Cardiac ventricle fibroblast (primary cell): ENCODE measurements at places on chromosomes 5 and 9. TPM values are rescaled to one million over a fixed set of nuclear protein-coding genes. Genes with fewer than 3 reads are reported as not detected.

Gene PROB1
- 1.2 and 2.1 TPM in 2 replicates for total RNA-seq

Gene RGS7BP
- 0.98 and 1.1 TPM in 2 replicates for total RNA-seq

Gene NIM1K
- total RNA-seq = 0.68 and 0.87 TPM in 2 replicates

Gene PCDHGB3
- 3.2 and 3.8 TPM in 2 replicates for total RNA-seq

Gene TMEM215
- not detected in 2 replicates for total RNA-seq

Gene GLIPR2
- total RNA-seq = 28.6 and 31.3 TPM in 2 replicates

Gene NR5A1
- not detected in 2 replicates for total RNA-seq

Gene PCDHGA6
- total RNA-seq = 6.9 and 10.2 TPM in 2 replicates

Gene LCN15
- total RNA-seq = not detected in 2 replicates

Gene ADRB2
- not detected in 2 replicates for total RNA-seq

Gene IL5
- total RNA-seq = not detected in 2 replicates

Gene RANBP17
- total RNA-seq = 2.9 and 10.4 TPM in 2 replicates

Gene FOXD4L3
- 0.34 TPM in 1 of 2 replicates, not detected in the other for total RNA-seq

Gene SLCO6A1
- total RNA-seq = not detected in 2 replicates

Gene CKS2
- total RNA-seq = 32.8 and 47.3 TPM in 2 replicates

Gene CNTFR
- total RNA-seq = 0.39 and 0.56 TPM in 2 replicates

Gene ROPN1L
- 0.54 TPM in 1 of 2 replicates, not detected in the other for total RNA-seq

Gene MCIDAS
- not detected in 2 replicates for total RNA-seq

Gene COL23A1
- 0.29 and 0.75 TPM in 2 replicates for total RNA-seq

Gene TRAF2
- 3.9 and 5.9 TPM in 2 replicates for total RNA-seq

Gene ADAMTS13
- 2.2 and 3.4 TPM in 2 replicates for total RNA-seq

Gene F2RL2
- total RNA-seq = 6.1 and 8.2 TPM in 2 replicates

Gene BHMT
- total RNA-seq = 1.1 TPM in 1 of 2 replicates, not detected in the other

Gene GPR150
- total RNA-seq = 0.20 and 0.31 TPM in 2 replicates

Gene CCDC192
- total RNA-seq = not detected in 2 replicates

Gene PRELID2
- total RNA-seq = 0.87 and 1.7 TPM in 2 replicates

Gene KCNN2
- 0.12 TPM in 1 of 2 replicates, not detected in the other for total RNA-seq

Gene ZNF354C
- 3.3 and 4.3 TPM in 2 replicates for total RNA-seq

Gene MIGA2
- total RNA-seq = 14.8 and 23.4 TPM in 2 replicates

Gene GGTA1
- total RNA-seq = 0.25 and 1.1 TPM in 2 replicates

Gene MLANA
- not detected in 2 replicates for total RNA-seq

Gene MCTP1
- total RNA-seq = 1.9 and 2.2 TPM in 2 replicates

Gene BAAT
- total RNA-seq = 0.06 and 0.24 TPM in 2 replicates

Gene MCCC2
- 20.5 and 28.7 TPM in 2 replicates for total RNA-seq

Gene TXNDC8
- not detected in 2 replicates for total RNA-seq

Gene PCDHB12
- 0.29 and 0.56 TPM in 2 replicates for total RNA-seq

Gene RLN2
- total RNA-seq = not detected in 2 replicates

Gene BRD8
- total RNA-seq = 21.9 and 27.3 TPM in 2 replicates

Gene HOMER1
- 1.8 and 3.6 TPM in 2 replicates for total RNA-seq

Gene GBA2
- 13.3 and 17.5 TPM in 2 replicates for total RNA-seq

Gene RANBP3L
- 0.44 and 1.6 TPM in 2 replicates for total RNA-seq

Gene FOXI1
- not detected in 2 replicates for total RNA-seq

Gene CTNND2
- not detected in 2 replicates for total RNA-seq
